ENCODE measurements at places on chromosomes 13 and 19.

- DNase-seq = no peak
These were observed 68.2 kb upstream of the PCDH9 start for GRCh38 chr13:67298297-67298696.

GRCh38 chr13:100440751-100441425 is 147.7 kb downstream of the GGACT start:
- DNase-seq = no peak

DNA sequence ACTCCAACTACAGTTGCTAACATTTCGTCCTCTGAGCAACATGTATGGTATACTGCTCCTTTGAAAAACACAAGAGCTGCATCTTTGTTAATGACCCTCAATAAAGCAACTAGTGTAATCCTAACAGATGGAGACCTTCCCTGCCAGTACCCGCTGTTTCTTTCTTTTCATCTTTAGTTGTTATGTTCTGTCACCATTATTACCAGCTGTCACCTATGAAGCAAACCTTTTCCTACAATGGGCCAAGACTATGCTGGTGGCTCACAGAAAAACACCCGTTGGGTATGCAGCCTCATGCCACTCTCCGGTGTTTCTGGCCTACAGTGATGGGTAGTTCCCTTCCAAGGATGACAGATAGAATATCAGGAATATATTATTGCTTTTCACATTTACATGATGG is 29.7 kb upstream of the CYSLTR2 start:
- no peak for DNase-seq

DNA sequence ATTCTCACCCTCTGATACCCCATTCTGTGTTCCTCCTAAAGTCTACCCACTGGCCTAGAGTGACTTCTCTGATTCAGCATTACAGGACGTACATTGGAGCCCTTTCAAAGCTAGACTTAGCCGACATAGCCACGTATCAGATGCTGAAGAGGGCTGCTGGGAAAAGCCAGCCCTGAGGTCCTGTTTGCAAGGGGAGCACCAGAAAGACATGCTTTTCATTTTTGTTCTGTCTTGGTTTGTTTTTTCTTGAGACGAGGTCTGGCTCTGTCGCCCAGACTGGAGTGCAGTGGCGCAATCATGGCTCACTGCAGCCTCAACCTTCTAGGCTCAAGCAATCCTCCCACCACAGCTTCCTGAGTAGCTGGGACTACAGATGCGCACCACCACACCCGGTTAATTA is 6.3 kb upstream of the ZSWIM4 start:
- DNase-seq = no peak

- no peak for DNase-seq
These were observed 4.5 kb downstream of the TLE6 start for GRCh38 chr19:2981898-2982297.

Data from head of caudate nucleus (tissue), 42 donors.